ENCODE measurements at places on chromosomes 13 and 19.
A peak's percentile ranks its signal among the peaks of the same experiment; 100 is the strongest.

GRCh38 chr13:113634279-113635047 is 23.5 kb downstream of the ATP4B start:
- DNase-seq, result no peak

- peak; percentile 37 for DNase-seq
Measured at GRCh38 chr13:27481766-27482165, 31.4 kb upstream of the MTIF3 start.

DNA sequence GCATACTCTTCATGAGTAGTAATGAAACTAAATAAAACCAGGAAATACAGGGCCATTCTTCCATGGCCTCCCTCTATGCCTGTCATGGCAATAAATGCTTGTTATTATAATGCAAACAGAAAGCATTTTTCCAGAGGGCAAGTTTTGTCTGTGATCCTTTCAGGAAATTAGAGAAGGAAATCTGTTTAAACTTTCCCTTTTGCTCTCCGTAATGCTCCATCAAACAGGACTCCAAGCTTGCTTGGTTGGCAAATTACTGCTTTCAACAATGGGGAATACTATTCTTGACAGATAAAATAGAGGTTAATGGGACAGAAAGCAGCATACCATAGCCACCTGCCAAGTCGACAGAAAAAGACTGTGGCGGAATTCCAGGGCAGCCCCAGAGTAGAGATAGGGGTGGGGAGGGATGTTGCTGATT is 252.5 kb downstream of the LHFPL6 start:
- no peak for DNase-seq

DNA sequence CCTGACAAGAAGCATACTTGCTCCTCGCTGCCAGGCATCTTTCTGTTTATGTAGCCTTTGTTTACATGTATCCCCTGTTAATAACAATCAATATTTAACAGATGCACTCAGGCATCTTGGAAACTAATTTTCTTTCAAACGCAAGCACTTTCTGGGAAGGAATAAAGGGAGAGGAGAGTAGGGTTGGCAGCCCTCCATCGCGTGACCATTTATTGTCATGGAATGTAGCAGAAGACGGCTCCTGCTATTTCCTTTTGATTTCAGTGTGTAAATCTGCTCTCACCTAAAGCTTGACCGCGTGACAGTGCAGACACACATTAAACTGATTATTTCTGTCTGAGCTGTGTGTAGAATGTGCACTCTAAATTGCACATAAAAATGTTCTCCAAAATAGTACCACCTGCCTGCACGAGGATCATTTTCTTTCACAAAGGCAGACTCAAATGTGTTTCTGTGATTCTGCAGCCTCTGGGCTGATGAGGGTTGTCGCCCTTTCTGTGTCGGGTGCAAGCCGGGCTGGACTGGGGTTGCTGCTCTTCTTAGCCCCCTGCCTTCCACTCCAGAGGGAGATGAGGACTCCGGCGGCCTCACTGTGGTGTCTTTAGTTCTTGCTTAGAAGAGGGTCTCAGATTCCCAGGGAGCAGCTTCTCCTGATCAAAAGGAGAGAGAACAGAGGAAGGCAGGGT is 223.5 kb upstream of the MAB21L1 start:
- DNase-seq, result no peak

- DNase-seq, result no peak
Measured at GRCh38 chr19:6058518-6059201, 51.6 kb downstream of the RFX2 start.

DNA sequence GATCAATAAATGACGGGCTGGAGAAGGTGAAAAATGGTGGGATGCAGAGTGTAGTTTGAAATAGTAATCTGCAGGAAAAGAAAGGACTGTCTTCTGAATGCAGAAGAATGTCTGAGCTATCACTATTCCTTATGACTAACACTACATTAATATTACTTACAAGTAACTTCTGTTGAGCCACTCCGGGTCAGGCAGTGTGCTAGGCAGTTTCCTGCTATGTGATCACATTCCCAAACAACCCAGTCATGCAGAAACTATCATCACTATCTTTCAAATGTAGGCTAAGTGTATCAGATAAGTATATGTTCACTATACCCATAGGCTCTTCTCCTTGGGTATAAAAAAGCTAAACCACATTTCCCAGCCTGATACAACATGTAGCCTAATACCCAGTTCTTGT is 6.6 kb downstream of the ZNF599 start:
- no peak for DNase-seq

GRCh38 chr13:100130930-100131511 is 42.1 kb downstream of the PCCA start:
- DNase-seq, result no peak

GRCh38 chr19:31392464-31392863 is 43.2 kb upstream of the TSHZ3 start:
- DNase-seq, result no peak

DNA sequence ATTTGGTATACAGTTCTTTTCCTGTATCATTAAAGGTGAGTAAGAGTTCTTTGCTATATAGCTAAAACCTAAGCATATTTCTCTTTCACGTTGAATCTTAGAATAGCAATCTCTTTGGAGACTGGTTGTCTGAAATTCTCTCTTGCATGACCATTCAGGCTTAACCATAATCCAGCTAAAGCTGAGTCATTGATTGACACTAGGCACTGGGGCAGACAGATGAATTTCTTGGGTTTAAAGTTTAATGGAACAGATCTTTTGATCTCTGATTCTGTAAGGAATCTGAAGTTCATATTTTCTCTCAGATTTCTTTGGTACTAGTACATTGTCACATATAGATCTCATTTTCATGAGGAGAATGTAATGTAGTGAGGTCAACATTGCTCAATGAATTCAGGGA is 397.3 kb upstream of the MIR17HG start:
- DNase-seq, result no peak

DNA sequence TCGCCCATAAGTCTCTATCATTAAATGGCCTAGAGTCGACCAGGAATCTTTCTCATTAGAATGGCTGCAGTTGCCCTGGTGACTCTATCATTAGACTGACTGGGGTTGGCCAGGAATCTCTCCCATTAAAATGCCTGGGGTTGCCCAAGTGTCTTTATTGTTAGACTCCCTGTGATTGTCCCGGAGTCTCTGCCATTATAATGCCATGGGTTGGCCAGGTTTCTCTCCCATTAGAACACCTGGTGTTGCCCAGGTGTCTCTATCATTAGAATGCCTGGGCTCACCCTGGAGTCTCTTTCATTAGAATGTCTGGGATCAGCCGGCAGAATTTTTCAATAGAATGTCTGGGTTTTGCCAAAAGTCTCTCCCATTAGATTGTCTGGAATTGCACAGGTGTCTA is 1459.3 kb downstream of the UQCRFS1 start:
- DNase-seq, result no peak

GRCh38 chr19:2097886-2098327 is 1.2 kb downstream of the IZUMO4 start:
- DNase-seq, result no peak

GRCh38 chr13:52975161-52975560 is 53.5 kb upstream of the OLFM4 start:
- DNase-seq, result no peak

DNA sequence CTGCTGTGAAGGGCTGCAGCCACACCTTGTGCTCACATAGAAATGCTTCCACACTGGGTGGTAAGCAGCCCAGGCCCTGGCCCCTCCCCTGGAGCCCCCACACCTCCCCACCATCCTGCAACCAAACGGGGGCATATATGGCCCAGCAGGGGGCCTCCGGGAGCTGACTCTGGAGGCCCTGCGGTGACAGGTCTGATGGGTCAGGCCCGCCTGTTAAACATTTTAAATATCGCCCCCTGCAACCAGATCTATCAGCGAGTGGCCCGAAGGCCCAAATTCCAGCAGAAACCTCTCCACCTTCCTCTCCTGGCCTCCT is 48.0 kb upstream of the KATNAL1 start:
- no peak for DNase-seq

- DNase-seq, result no peak
Measured at GRCh38 chr13:95893861-95894260, 159.3 kb downstream of the UGGT2 start.

- DNase-seq, result no peak
Measured at GRCh38 chr19:18559685-18560084, 2.0 kb downstream of the KXD1 start.

GRCh38 chr13:27264181-27264580 is 6.4 kb upstream of the RASL11A start:
- DNase-seq, result no peak

DNA sequence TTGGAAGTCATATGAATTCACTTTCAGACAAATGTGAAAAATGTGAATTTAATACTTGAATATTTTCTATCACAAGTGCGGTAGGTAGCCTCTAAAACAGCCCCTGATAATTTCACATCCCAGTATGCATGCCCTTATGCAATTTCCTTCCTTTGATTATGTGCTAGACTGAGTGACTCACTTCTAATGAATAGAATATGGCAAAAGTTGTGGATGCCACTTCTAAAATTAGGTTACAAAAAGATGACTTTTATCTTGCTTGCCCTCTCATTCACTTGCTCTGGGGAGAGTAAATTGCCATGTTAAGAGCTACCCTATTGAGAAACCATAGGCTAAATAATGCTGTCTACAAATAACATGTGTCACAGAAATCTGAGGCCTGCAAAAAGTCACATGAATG is 402.5 kb upstream of the PCDH9 start:
- DNase-seq, result no peak

- DNase-seq, result no peak
Measured at GRCh38 chr19:13160557-13160956, 10.3 kb downstream of the IER2 start.

- DNase-seq, result no peak
Measured at GRCh38 chr19:18117364-18117691, 19.8 kb downstream of the MAST3 start.

- no peak for DNase-seq
Measured at GRCh38 chr19:29507081-29507860, 18.5 kb upstream of the VSTM2B start.

DNA sequence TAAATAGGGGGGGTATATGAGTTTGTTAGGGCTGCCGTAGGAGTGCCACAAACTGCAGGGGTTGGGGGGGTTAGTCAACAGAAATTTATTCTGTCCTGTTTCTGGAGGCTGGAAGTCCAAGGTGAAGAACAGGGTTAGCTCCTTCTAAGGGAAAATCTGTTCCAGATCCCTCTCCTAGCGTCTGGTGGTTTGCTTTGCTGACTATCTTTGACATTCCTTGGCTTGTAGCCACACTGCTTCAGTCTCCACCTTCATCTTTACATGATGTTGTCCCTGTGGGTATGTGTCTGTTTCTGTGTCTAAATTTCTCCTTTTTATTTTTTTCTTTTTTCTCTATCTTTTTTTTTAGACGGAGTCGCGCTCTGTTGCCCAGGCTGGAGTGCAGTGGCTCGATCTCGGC is 8.1 kb upstream of the ICAM1 start:
- no peak for DNase-seq

DNA sequence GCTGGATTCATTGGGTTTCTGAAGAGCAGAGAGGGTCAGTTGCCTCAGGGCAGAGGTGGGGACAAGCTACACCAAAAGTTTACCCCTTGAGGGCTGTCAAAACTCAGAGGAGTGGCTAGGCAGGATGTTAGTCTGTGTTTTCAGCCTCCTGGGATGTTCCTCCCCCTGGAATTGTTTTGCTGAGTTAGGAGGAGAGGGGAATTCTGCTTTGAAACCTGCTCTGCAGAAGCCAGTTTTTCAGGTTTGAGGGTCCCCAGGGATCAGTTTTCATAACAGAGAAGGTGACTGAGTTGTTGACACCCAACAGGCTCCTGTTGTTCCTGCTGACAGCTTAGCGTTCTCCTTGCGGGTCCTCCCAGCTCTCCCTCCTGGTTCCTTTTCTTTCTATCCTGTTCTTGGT is 121.9 kb upstream of the TMTC4 start:
- no peak for DNase-seq

DNA sequence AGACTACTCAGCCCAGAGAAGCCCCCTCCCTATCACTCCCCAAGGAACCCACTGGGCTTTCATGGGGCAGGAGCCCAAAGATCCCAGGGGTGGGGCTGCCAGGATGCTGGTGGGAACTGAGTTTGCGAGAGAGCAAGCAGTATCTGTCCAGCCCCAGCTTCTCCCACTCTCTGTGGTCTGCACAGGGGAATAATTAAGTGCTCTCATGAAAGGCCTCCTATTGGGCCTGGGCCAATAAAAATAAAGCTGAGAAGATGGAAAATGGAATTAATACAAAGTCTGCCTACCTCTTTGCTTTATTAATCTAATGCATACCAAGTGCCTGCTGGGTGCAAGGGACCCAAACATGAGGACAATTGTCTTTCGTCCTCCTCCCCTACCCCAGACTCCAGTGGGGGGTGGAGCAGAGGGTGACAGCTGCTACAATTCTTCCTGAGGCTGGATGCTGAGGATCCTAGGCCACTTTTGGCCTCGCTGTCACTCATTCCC is 5.4 kb downstream of the DDX39A start:
- DNase-seq, result no peak

GRCh38 chr19:40363069-40363468 is 14.6 kb downstream of the PLD3 start:
- DNase-seq, result no peak

GRCh38 chr19:45515081-45515624 is 7.9 kb downstream of the VASP start:
- no peak for DNase-seq

- peak; percentile 4 for DNase-seq
Measured at GRCh38 chr19:55703790-55704215, 28.8 kb downstream of the EPN1 start.

DNA sequence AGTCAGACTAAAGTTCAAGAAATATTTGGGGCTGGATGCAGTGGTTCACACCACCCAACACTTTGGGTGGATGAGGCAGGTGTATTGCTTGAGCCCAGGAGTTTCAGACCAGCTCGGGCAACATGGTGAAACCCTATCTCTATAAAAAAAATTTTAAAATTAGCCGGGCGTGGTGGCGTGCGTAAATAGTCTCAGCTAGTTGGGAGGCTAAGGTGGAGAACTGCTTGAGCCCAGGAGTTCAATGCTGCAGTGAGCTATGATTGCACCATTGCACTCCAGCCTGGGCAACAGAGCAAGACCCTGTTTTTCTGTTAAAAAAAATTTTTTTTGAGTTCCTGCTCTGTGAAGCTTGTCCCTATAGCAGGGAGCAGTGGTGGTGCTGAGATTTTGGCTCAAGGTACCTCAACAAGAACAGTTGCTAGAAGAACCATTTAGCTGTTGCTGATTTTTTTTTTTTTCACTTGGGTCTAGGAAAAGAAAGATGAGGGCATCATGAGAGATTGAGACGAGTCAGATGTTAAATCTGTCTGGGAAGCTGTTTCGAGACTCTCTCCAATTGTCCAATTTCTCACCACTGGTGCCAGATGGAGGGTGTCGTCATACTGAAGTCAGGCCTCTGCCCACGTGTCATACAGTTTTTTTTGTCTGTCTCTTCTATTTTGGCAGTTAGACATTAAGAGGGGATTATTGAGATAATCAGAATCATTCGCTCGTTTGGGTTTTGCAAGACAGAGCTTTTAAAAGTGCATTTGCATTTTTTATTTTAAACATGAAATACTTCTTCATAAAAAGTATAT is 3.7 kb downstream of the SLC25A42 start:
- no peak for DNase-seq
